ENCODE measurements at places on chromosomes 5 and 9.

DNA sequence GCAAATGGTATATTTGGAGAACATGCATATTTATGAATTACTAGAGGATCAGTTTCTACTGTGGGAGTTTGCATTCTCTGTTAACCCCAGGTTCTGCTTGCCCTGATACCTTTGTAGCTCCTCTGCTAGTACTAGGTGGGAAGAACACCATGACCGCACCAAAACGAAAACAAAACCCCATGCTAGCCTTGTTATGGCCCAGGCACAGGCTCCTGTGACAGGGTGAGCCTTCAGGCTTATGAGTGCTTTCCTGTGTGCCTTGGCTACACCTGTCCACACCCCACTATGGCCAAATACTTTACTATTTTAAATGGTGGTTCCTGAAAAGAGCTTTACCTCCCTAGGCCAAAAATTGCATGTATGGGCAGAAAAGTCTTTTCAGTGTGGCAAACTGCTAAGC is 94.8 kb downstream of the PPIC start:
- H3K4me1 ChIP-seq: no peaks in the 10 kb centered on the region
- DNase-seq: no peak
- H3K27me3 ChIP-seq: peaks cover 3% of the 10 kb centered on the region
- H3K4me3 ChIP-seq: no peak overlapping the region
- no peaks in the 10 kb centered on the region for H3K36me3 ChIP-seq

GRCh38 chr5:98994611-98995010 is 65.8 kb upstream of the CHD1 start:
- no peak overlapping the region for H3K4me3 ChIP-seq
- H3K36me3 ChIP-seq: no peaks in the 10 kb centered on the region
- no peaks in the 10 kb centered on the region for H3K4me1 ChIP-seq
- DNase-seq: no peak
- no peak overlapping the region for H3K27ac ChIP-seq

GRCh38 chr9:71985297-71985911 is 74.0 kb downstream of the C9orf85 start:
- no peaks in the 10 kb centered on the region for H3K4me1 ChIP-seq
- no peaks in the 10 kb centered on the region for H3K36me3 ChIP-seq
- H3K27ac ChIP-seq: no peak overlapping the region

DNA sequence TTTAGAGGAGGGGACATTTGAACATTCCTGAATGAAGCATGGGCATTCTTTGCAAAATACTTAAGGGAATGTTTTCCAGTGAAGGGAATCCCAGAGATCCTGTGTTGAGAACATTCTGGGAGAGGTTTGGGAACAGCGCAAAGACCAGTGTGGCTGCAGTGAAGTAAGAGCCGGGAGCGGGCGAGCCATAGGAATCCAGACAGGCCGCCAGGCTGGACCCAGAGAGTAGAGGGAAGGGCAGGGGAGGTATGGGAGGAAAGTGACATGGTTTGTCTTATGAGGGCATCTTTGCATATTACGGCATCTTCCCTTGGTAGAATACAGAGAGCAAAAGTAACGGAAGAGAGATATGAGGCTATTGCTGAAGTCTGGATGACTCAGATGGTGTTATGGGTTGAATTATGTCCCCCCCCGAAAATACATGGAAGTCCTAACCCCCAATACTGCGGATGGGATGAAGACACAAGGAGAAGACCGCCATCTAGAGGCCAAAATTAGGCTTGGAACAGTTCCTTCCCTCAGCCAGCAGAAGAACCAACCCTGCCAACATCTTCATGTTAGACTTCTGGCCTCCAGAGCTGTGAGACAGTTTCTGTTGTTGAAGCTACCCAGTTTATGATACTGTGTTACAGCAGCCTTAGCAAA is 268.2 kb downstream of the MAST4 start:
- DNase-seq: no peak
- no peaks in the 10 kb centered on the region for H3K36me3 ChIP-seq
- peaks cover 2% of the 10 kb centered on the region for H3K4me1 ChIP-seq
- H3K4me3 ChIP-seq: no peak overlapping the region

DNA sequence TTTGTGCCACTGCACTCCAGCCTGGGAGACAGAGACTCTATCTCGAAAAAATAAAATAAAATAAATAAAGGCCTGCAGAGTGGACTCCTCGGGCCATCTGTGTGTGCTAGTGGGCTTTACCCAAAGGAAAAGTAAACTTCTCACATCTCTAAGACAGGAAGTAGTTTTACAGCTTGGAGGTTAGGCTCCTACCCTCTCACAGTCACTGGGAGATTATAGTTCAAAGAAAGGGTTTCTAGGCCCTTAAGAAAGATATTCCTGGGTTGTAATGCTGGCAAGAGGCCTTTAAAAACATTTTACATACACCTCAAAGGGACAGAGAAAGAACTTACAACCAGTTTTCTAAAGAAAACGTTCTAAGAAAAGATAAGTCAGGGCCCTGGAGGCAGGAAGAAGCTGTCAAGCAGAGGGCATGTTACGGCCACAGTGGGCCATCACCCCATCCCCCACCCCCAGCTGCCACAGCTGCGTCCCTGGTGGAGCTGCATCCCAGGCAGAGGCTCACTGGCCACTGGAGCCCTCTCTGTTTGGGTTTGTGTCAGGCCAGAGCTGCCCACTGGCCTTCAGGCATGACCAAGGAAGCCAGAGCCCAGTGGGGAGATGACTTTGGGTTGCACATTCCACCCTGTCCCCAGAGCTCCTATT is 78.1 kb upstream of the CDK20 start:
- DNase-seq: no peak
- no peaks in the 10 kb centered on the region for H3K27me3 ChIP-seq
- H3K36me3 ChIP-seq: no peaks in the 10 kb centered on the region
- peaks cover 2% of the 10 kb centered on the region for H3K4me1 ChIP-seq
- H3K27ac ChIP-seq: no peak overlapping the region

DNA sequence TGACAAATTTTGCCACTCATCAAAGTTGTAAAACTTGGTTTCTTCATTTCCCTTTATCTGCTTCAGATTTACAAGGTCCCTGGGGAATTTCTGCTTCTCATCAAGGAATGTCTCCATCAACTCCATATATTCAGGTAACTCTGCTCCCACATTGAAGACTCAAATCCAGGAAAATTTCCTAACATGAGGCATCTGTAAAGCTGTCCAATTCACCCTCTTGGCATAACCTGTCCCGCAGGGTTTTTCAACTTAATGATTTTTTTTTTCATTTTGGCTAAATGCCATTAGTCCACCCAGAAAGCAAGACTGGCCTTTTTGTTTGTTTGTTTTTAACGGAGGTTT is 50.2 kb upstream of the SLC30A5 start:
- no peak for DNase-seq
- peak overlapping the region; percentile 87 for H3K4me3 ChIP-seq
- no peaks in the 10 kb centered on the region for H3K36me3 ChIP-seq
- no peaks in the 10 kb centered on the region for H3K27me3 ChIP-seq

DNA sequence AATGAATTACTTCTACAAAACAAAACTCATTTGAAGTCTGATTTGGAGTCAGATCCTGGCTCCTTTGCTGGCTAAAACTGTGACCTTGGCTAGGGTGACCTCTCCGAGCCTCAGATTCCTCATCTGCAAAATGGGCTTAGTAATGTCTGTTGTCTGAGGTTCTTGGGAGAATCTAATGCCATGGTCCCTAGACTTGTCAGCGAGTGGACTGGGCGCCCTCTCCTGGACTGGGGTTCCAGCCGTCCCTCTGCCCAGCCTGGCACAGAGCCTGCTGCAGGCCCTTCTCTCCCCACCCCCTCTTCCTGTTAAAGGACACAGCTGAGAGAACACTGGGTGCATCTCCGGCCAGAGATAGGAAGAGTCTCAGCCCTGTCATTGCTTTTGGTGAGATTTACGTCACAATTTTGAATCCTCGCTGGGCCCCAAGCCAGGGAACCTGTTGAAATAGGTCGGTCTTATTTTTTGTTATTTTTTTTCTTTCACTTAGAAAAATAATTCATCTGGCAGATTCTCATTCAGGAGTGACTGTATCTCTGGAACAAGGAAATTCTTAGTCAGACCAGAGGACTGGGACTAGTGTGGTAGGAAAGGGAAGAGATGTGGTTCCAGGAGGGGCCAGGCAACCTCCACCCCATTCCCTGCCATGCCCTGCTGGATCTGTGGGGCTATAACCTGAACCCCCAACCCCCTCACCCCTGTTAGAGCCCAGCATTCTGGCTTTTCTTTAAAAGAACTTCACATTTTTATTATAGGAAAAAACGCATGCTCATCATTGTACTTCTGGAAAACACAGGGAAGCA is 48.2 kb upstream of the RPL26L1 start:
- no peak overlapping the region for H3K4me3 ChIP-seq
- no peak for DNase-seq
- H3K27me3 ChIP-seq: no peaks in the 10 kb centered on the region
- H3K4me1 ChIP-seq: no peaks in the 10 kb centered on the region
- no peak overlapping the region for H3K27ac ChIP-seq
- H3K36me3 ChIP-seq: peaks cover 7% of the 10 kb centered on the region

DNA sequence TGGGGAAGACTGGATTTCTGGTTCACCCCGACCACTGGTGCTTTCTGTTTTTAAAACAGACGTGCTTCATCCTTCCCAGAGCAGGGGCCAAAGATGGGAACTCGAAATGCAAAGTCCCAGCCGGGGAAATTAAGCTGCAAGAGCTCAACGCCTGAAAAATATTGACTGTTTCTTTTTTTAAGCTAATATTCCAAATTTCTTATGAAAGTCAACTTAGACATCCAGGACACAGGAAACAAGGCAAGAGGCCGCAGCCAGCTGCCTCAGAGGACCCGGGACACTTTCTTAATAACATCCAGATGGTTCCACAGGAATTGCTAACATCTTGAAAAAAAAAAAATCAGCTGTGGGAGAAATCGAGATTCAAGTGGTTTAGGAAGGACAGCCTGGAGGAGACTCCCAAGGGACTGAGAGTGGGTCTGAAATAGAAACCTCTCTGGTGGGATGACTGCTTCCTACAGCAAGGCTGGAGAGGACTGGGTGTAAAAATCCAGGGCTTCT is 144.9 kb downstream of the FGF1 start:
- no peaks in the 10 kb centered on the region for H3K4me1 ChIP-seq
- H3K27ac ChIP-seq: no peak overlapping the region
- no peak overlapping the region for H3K4me3 ChIP-seq
- no peak for DNase-seq
- H3K27me3 ChIP-seq: peaks cover 11% of the 10 kb centered on the region
- H3K36me3 ChIP-seq: no peaks in the 10 kb centered on the region

- no peaks in the 10 kb centered on the region for H3K4me1 ChIP-seq
- H3K27ac ChIP-seq: no peak overlapping the region
- no peak for DNase-seq
- no peak overlapping the region for H3K4me3 ChIP-seq
Observed at GRCh38 chr5:84724683-84725082, 340.0 kb upstream of the EDIL3 start.

DNA sequence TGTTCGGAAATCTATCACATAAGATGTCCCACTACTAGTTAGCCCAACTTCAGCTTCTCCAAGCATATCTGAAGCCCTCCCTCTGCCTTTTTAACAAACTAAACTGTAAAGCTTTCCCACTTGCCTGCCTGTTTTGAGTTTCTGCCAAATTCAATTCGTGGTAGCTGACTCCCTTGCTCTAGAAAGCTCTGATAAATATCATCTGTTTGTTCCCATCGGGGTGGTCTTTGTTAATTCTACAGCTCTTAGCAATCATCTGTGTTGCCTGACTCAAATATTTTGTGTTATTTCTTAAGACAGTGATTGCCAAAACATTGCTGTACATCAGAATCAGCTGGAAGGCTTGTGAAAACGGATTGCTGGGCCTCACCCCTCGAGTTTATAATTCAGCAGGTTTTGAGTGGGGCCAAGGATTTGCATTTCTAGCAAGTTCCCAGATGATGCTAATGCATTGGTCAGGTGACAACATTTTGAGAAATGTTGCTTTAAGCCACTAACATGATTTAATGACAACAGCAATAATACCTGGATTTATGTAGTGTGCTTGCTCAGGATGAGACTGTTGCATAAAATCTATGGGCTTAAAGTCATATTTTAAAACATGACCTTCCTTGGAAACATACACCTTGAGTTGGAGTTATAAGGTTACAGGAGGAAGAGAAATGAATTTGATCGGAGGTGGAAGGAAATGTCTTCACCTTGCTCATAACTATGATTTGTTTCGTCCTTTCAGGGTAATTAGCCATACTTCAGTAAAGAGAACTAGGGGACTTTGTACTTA is 631.9 kb downstream of the PSAT1 start:
- no peaks in the 10 kb centered on the region for H3K36me3 ChIP-seq
- H3K27me3 ChIP-seq: no peaks in the 10 kb centered on the region
- H3K27ac ChIP-seq: no peak overlapping the region
- DNase-seq: no peak
- H3K4me3 ChIP-seq: no peak overlapping the region
- no peaks in the 10 kb centered on the region for H3K4me1 ChIP-seq

GRCh38 chr5:58924306-58924705 is 341.4 kb downstream of the RAB3C start:
- no peak for DNase-seq
- no peak overlapping the region for H3K27ac ChIP-seq
- peaks cover 8% of the 10 kb centered on the region for H3K4me1 ChIP-seq
- no peaks in the 10 kb centered on the region for H3K36me3 ChIP-seq

DNA sequence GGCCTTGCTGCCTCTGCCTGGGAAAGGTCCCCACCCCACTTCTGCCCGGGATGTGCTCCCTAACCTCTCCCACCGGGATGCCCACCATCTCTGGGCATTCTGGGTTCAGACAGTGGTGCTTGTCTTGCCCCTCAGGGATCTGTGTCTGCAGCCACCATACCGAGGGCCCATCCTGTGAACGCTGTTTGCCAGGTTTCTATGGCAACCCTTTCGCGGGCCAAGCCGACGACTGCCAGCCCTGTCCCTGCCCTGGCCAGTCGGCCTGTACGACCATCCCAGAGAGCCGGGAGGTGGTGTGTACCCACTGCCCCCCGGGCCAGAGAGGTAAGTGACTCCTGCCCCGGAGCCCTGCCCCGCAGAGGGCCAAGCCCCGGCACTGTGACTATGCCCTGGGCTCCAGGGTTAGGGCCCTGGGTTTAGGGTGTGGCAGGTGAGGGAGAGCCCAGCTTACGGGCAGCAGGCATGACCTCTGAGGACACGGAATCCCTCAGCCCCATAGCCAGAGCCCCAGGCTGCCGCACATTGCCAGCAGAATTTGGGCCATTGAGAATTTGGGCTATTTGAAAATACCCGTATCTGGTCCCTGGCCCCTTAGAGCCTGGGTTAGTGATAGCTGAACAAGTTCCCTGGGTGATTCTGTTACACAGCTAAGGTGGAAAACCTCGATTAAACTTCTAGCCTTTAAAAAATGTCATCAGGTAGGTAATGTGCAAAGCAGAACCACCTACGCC is 35.3 kb upstream of the AIF1L start:
- H3K4me1 ChIP-seq: no peaks in the 10 kb centered on the region
- no peak for DNase-seq
- no peaks in the 10 kb centered on the region for H3K27me3 ChIP-seq
- no peaks in the 10 kb centered on the region for H3K36me3 ChIP-seq

Measured in T-helper 2 cell treated with Interferon-gamma antibody and Interleukin-4, amounts not matched to agents 5 μg/mL and 100 μg/mL, for 36 hours (primary cell).